ENCODE measurements at places on chromosomes 12 and 14.

DNA sequence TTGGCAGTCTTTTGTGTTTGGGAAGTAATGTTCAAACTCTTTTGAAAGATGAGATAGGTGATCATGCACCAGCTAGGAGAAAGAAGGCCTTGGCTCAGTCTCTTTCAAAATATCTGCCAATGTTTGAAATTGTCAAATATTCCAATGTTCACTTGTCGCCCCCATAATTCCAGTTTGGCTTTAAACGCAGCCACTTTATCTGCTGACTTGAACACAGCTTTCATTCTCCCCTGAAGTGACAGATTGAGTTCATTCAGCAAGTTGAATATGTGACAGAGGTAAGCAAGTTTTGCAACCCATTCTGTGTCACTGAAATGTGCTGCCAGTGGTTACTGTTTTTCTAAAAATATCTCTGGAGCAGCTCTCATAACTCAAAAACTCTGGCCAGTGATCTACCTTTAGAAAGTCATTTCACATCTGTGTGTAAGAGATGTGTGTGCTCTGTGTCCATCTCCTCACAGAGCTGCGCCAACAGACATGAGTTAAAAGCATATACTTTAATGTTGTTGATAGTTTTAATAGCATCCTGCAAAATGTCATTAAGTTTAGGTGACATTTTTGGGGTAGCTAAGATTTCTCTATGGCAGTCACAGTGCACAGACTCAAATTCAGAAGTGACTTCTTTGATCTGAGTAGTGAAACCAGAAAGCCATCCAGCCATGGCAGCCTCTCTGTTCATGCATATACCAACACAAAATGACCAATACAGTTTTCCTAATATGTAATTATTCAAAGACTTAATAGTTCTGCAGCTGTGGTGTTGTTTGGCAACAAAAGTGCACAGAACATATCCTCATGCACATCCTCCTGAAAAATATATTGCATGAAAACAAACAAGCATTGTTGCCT is 614.3 kb upstream of the MIS18BP1 start:
- DNase-seq: no peak

- no peak for DNase-seq
Observed at GRCh38 chr12:79614730-79615129, 76.0 kb downstream of the PAWR start.

- DNase-seq: no peak
Observed at GRCh38 chr12:2094597-2094996, 41.8 kb downstream of the CACNA1C start.

DNA sequence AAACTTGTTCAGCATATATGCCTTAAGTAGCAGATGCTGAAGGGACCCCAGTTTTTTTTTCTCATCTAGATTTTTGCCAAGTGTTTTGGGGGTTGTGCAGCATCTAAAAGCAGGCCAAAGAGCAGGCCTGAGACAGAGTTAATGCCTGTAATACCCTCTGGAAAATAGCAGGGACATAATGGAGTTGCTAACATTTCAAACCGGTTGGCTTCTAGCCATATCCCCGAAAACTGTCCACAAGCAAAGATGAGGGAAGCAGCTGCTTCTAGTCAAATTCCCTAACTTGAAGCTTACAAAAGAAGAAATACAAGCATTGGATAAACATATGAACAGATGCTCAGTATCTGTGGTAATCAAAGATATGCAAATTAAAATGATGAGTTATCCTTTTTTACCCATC is 52.1 kb upstream of the AEBP2 start:
- DNase-seq: no peak

DNA sequence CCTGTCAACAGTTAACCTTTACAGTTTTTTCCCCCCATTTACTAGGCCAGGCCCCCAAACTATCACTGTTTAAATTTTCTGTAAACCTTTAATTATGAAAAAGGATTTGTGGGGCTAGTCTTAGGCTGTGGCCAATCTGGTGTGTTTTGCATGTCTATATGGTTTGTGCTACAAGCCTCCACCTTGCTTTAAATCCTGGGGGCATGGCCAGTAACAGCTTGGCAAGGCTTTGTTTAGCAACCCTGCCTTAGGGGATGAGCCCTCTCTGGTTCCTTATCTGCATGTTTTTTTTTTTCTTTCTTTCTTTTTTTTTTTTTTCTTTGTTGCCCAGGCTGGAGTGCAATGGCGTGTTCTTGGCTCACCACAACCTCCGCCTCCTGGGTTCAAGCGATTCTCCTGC is 102.7 kb downstream of the KCNMB4 start:
- DNase-seq: no peak
